ENCODE measurements at places on chromosomes 12 and 14. TPM values are rescaled to one million over a fixed set of nuclear protein-coding genes. Genes with fewer than 3 reads are reported as not detected.

GRCh38 chr12:127565241-127565640 is 701.7 kb upstream of the TMEM132C start:
- no peak for DNase-seq

Gene OR6C2
- total RNA-seq, result not detected

GRCh38 chr12:124463341-124463921 is 104.0 kb downstream of the NCOR2 start:
- DNase-seq, result no peak

Gene SCN8A
- total RNA-seq, result 1.3 TPM

DNA sequence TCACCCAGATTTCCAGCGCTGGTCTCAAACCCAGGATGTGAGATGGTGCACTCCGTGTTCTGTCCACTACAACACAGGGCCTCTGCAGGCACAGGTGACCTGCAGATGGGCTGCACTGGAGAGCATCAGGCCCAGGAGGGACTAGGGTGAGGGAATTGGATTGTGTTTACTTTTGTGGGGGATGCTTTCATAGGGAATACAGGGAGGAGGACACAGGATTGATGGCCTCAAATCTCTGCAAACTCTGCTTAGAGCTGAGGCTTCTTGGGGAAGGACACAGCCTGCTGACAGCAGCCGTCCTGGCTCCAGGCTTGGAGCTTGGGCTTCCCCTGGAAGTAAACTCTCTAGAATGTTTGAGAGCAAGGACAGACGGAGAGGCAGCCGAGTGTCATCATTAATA is 57.1 kb downstream of the NTF3 start:
- no peak for DNase-seq

DNA sequence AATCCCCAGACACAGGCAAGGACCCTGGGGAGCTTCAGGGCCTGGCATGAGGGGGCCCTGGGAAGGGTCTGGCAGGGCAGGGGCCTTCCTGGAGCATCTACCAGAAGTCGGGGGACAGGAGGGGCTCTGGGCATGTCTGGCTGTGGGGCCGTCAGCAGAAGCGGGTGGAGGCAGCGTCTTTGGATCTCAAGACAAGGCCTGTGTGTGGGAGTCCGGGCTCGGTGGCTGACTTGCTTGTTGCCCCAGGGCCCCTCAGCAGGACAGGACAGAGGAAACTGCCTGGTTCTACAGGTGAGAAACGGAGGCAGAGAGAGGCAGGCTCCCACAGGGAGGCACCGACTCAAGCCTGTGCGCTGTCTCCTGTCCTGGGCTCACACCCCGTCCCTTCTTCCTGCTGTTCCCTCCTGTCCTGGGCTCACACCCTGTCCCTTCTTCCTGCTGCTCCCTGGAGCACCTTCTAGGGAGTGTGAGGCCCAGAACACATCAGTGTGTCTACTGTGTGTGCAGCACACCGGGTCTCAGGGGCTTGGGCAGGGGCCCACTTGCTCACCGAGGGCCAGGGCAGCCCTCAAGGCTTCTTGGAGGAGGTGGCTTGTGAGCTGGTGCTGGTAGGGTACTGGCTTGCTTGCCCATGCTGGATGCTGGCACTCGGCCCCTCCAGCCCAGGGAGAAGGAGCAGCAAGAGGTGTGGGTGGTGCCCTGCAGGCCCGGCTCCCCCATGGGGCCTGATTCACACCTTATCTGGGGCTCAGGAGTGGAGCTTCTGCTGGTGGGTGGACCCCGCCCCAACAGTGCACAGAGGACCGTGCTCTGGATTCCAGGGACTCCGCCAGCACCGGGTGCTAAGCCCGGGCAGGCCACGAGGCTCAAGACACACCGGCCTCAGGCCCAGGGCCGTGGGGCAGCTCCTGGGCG is 14.9 kb downstream of the ASPG start:
- DNase-seq, result no peak

Gene FAM222A
- 1.7 TPM for total RNA-seq

DNA sequence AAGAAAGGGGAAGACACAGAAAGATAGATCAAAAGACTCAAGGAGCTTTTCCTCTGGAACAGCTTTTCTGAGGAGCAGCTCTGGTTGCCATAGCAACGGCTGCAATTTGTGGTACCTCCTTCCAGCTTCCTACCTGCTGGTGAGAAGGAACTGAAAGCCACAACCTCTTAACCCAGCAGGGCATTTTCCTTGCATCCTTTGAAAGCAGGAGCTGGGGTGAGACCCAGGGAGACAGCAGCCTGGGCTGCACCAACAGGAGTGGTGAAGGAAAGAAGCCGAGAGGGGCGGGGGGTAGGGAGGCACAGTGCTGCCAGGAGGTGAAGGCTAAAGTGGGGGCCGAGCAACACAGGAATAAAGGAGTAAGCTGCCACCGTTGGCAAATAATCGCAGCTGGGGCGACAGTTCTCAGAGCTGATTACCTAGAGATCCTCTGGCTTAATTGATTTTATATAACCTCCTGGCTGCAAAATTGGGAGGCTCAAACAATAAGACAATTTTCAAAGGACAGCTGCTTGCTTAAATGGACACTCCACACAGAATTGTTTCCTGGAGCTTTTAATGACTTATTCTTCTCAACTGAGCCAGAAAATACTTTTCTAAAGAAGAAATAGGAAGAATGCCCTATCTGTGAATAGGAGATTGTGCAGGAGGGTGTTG is 129.4 kb downstream of the RPAP3 start:
- DNase-seq, result no peak
